ENCODE measurements at places on chromosomes 4 and X.

DNA sequence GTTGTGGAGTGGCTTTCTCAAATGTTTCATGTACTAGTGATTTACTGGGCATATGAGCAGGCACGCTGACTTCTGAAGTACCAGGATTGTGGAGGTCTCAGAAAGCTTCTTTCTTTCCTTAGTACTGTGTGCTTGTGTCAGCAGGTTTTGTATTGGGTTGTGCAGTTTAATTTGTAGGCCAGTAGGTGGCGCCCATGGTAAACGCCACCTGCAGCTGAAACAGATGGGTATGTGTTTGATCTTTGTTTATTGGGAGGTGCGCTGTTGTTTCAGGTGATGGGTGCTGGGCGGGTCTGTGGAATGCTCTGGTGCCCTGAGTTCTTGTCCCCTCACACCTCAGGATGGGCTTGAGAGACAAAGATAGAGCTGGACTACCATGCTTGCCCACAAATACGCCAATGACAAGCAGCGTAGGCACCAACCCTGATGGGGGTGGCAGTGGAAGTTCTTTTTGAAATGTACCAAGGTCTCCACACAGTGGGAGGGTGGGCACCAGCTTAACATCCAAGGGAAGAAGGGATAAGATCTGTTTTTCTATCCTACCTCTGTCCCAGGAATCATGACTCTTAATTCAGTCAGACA is 141.5 kb downstream of the RPS6KA6 start:
- no peak for DNase-seq

DNA sequence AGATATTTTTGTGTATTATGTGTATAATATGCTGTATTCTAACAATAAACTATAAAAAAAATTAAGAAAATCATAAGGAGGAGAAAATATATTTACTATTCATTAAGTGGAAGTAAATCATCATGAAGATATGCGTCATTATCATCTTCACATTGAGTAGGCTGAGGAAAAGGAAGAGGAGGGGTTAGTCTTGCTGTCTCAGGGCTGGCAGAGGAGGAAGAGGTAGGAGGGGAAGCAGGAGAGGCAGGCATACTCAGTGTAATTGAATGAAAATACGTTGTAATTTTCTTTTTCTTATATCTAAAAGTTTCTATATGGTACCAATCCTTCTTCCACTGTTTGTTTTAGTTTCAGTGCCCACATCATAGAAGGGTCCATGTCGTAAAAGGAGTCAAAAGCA is 9.8 kb upstream of the TMEM185A start:
- no peak for DNase-seq

- no peak for DNase-seq
These were observed 1.2 kb downstream of the GJB1 start for GRCh38 chrX:71224098-71224708.

DNA sequence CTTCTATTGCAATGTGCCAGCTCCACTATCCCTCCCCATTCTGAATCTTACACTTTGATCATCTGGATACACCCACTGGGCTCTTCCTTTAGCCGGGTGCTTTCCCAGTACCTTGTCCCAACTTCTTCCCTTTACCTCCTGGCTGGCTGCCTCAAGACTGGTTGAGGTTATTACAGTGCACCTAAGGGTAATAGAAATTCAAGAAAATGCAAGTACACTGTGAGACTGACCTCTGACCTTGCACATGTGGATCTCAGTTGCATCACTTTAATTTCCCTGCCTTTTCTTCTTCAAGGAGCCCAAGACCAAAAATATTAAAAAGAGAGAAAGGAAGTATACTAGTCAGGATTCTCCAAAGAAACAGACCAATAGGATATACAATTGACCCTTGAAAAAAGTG is 53.9 kb upstream of the NOCT start:
- DNase-seq: no peak

- no peak for DNase-seq
These were observed 341.3 kb downstream of the ADGRL3 start for GRCh38 chr4:61541459-61541858.

- no peak for DNase-seq
These were observed 63.9 kb upstream of the FAT1 start for GRCh38 chr4:186787536-186787935.

- no peak for DNase-seq
These were observed 33.4 kb upstream of the GPR101 start for GRCh38 chrX:137067147-137067546.

DNA sequence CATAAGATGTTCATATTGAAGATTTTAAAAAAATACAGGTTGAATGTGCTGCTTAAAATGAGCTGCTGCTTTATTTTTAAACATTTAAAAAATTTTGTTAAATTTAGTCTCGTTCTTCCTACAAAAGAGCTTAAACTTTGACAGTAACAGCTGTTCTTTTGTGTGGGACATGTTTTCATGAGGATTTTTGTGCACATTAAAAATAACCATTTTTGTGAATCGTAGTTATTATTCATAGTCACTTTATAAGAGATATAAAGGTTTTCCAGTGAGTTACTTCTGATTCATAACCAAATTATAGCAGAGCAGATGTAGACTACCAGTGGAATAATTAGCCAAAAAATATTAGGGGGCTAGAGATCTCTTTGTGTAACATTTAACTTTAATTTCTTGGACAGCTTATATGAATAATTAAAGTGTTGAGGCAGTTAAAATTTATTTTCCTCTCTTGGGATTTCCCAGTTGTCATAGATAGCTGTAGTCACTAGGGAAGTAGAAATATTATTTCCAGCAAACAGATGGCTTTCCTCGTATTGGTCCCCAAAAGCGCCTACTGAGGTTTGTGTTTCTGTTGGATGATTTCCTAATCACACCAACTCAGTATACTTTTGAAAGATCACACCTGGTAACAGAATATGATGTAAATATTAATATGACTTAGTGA is 24.2 kb downstream of the RBPJ start:
- no peak for DNase-seq

GRCh38 chr4:7005571-7005970 is 37.6 kb upstream of the TADA2B start:
- no peak for DNase-seq

Data from T-helper 22 cell (primary cell).